Kidney tubule cell (primary cell): ENCODE measurements at places on chromosomes 11 and 22.

DNA sequence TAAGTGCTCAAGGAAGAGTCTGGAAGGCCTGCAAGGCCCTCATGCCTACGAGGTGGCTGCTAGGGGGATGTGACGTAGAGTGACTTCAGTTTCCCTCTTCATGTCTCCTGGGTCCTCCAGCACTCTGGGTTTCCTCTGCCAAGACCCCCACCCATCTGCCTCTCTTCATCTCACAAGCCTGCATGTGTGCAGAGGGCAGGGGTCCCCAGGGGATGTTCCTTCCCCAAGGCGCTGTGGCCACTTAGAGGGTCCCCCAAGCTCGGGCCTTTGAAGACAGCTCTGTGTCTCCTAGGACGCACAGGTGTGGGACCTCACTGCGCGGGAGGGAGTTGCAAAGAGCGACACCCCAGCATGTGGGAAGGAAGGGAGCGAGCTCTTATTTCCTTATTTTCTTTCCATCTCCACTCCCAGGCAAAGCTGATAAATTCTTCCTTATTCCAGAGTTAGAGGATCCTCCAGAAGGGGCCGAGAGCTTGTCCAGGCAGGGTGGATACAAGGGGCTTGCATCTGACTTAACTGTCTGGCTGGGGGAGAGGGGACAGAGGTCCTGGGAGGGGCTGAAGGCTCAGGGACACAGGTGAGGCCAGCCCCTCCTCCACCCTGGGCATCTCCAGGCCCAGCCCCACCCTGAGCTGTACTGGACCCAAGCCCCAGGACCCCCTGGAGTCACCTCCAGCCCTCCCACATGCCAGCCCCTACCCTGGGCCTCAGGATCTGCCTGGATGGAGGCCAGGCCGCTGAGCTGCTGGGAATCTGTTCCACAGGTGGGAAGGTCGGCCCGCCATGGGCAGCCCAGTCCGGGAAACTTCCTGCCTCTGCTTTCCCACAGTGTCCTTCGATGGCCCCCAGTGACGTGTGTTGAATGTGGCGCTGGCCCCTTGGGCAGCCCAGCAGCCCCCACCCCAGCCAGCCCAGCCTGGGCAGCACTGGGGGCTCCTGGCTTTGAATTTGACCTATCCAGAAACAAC lies 59.7 kb upstream of the KCNQ1OT1 start:
- DNase-seq = no peak

GRCh38 chr11:33976495-33977199 lies 74.9 kb upstream of the CAPRIN1 start:
- DNase-seq = no peak

DNA sequence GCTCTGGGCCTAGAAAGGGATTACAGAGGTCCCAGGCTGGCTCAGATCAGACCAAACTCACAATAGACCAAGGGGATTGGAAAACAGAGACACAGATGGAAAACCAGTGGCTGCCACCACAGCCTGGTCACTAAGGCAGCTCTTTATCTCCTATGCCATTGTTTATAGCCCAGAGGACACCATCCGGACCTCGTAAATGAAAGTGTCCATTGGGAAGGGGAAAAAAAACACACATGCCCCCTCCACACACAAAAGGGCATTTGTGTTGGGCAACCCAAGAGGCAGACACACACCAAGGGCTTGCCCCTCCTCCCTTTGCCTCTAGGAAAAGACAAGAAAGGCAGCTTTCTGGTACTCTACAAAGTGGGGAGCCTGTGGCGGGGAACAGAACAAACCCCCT lies 85.9 kb downstream of the GAB2 start:
- DNase-seq = no peak

GRCh38 chr11:109734566-109734965 lies 312.6 kb downstream of the C11orf87 start:
- peak; percentile 24 for DNase-seq

- no peak for DNase-seq
These were observed 8.4 kb downstream of the FAM83F start for GRCh38 chr22:40002935-40003715.

DNA sequence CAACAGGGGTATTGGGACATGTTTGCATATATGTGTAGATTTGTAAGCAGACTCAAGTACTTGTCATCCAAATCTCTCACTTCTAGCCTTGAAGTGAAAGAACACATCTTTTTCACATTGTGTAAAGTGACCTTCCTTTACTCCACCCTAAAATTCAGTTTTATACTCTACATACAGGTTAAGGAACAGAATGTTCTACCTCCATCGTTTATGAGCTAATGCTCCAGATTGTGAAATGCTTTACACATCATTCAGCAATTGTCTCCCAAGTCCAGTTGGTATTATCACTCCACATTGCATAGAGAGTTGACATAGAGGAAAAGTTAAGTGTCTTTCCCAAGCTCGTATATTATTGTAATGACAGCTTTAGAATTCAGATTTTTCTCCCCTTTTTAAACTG lies 46.1 kb upstream of the BLID start:
- no peak for DNase-seq

GRCh38 chr11:95517453-95517852 lies 272.1 kb downstream of the FAM76B start:
- DNase-seq = no peak

DNA sequence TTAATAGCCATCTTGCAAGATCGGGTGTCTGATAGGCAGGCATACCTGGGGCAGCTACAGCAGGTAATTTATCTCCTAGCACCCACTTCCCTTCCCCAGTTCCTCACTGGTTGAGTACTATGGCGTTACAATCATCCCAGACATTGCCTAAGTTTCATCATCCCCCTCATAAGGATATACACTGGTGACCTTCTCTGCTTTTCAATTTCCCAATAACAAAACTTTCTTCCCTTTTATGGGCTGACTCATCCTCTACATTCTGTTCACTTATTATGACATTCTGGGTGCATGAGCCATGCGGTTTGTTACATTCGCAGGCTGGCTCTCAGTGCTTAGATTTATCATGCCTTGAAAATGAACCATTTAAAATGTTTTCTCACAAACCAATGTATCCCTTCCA lies 5.0 kb upstream of the MRPL11 start:
- DNase-seq = peak; percentile 37

GRCh38 chr22:46761017-46761416 lies 1.4 kb upstream of the TBC1D22A start:
- DNase-seq = no peak

GRCh38 chr11:78351979-78352841 lies 65.4 kb downstream of the GAB2 start:
- DNase-seq = no peak

GRCh38 chr11:100910808-100911207 lies 218.8 kb downstream of the PGR start:
- DNase-seq = no peak

DNA sequence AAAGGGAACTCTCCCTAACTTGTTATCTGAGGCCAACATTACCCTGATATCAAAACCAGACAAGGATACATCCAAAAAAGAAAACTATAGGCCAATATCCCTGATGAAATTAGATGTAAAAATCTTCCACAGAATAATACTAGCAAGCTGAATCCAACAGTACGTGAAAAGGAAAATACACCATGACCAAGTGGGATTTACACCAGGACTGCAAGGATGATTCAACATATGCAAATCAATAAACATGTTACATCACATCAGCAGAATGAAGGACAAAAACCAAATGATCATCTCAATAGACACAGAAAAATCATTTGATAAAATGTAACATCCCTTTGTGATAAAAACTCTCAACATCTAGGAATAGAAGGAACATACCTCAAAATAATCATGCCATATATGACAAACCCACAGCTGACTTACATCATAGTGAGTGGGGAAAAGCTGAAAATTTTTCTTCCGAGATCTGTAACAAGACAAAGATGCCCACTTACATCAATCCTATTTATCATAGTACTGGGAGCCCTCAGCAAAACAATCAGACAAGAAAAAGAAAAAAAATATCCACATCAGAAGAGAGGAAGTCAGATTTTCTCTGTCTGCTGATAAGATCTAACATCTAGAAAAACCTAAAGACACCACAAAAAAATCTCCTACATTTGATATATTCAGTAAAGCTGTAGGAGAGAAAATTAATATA lies 703.3 kb upstream of the ANO5 start:
- no peak for DNase-seq

DNA sequence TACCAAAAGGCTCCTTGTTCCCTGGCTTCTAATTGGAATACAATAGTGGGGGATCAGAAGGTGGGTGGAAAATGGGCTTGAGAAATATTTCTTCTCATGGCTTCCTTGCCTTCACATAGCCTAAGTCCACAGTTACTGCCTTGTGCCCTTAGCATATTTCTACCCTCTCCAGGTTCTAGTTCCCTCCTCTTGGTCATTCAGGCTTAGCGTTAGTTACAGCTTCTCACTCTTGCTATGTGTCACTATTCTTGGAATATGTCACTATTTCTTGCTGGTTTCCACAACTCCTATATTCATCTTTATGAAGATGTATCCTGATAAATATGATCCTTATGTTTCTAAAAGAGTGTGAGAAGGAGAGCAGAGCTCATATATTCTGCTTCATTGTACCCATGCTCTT lies 2.5 kb downstream of the OR2D2 start:
- no peak for DNase-seq

- no peak for DNase-seq
These were observed 79.2 kb downstream of the OSBP2 start for GRCh38 chr22:30773919-30774318.
